NCI-H345 (cell line): ENCODE measurements at places on chromosomes 7 and 10.

DNA sequence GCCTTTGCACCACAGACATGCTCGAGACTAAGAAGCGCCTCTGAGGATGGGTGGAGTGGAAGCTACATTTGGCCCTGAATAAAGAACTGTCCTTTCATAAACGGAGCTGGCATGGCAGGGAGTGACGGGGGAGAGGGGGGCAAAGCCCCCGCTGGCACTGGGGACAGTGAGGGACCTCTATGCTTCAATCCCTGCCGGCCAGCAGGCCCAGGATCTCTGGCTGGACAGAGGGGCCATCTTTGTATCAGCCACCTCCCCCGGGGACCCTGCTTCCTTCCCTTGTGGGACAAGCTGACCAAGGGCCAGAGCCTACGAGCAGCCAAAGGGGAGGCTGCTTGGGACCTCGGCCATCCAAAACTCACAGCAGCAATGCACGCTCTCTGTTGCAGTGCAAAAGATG lies 28.2 kb upstream of the ECHDC3 start:
- no peak for DNase-seq

GRCh38 chr10:124035928-124036558 lies 57.4 kb downstream of the CHST15 start:
- DNase-seq, result no peak

DNA sequence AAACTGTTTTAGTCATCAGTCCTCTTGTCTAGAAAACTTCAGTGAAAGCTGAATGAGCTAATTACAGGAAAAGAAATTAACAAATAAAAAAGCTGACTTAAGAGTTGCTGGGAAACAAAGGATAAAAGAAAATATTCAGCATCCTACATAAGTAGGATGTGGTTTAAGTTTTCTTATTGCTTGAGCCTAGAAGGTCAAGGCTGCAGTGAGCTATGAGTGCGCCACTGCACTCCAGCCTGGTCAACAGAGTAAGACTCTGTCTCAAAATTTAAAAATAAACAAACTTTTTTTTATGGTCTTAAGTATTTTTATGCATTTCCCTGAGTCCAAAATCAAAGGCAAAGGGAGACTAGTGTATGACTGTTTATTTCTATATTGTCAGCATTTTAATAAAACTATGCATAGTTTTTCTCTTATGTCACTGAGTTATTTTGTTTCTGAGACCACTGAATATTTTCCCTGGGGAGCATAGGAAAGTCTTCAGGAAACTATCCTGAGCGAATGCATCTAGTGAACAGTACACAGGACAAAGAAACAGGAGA lies 40.0 kb upstream of the LRRN3 start:
- no peak for DNase-seq

- no peak for DNase-seq
Measured at GRCh38 chr10:70583669-70584037, 18.9 kb downstream of the PRF1 start.

GRCh38 chr10:87746911-87747310 lies 71.1 kb downstream of the ATAD1 start:
- DNase-seq, result no peak
